ENCODE measurements at places on chromosomes 2 and 18.

DNA sequence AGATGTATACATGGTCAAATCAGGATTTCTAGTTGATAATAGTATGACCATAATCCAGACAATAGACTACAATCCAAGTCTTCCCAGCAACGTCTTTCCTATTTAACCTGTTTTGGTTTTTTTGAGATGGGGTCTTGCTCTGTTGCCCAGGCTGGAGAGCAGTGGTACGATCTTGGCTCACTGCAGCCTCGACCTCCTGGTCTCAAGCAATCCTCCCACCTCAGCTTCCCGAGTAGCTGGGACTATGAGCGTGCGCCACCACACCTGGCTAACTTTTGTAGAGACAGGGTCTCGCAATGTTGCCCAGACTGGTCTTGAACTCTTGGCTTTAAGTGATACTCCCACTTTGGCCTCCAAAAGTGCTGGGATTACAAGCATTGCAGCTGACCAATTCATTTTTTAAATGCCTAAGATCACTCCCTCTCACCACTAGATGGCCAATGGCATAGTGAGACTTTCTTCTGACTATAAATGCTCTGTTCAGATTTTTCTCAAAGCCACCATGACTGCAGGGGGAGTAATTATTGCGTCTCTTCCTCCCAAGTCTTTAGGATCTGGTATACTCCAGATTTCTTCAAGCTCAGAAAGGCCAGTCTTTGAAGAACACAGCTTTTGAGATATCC lies 47.6 kb downstream of the HNRNPLL start:
- DNase-seq = no peak

- DNase-seq = no peak
Observed at GRCh38 chr2:46657042-46657504, 177.7 kb downstream of the TMEM247 start.

- no peak for DNase-seq
Observed at GRCh38 chr18:23710068-23710527, 20.8 kb downstream of the LAMA3 start.

DNA sequence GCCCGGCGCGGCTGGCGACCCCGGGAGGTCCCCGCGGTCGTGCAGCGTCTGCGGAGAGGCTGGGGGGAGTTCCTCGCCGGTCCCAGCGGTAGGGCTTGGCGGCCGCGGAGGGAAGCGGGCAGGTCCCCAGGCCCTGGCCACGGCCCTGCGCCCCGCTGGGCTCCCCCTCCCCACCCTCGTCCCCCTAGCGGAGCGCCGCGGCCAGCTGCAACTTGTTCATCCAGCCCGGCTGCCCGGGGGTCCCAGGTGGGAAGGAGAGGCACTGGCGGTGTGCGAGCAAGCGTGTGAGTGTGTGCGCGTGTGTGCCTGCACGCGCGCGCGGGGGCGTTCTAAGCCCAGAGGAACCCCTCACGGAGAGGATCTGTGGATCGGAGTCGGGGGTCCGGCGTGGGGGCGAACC lies 1.3 kb downstream of the PTPRM start:
- no peak for DNase-seq

- DNase-seq = no peak
Observed at GRCh38 chr18:8625461-8626092, 16.3 kb downstream of the RAB12 start.

GRCh38 chr2:55092439-55092838 lies 42.2 kb upstream of the RTN4 start:
- DNase-seq = no peak

DNA sequence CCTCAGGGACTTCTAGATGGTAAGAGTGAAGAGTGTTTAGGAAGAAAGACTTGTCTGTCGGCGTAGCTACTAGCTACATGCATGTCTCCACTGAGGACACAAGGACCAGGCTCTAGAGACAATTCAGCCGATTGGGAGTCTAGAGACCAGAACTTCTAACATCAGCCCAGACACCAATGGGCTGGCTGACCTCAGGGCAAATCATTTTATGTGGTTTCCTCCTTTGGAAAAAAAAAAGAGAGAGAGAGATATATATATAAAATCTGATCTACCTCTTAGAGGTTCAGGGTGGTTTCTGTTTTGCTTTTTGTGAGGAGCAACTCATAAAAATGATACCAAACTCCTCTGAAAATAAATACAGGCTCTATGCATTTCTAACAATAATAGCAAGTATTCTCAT lies 212.8 kb downstream of the BCL2 start:
- DNase-seq = no peak

DNA sequence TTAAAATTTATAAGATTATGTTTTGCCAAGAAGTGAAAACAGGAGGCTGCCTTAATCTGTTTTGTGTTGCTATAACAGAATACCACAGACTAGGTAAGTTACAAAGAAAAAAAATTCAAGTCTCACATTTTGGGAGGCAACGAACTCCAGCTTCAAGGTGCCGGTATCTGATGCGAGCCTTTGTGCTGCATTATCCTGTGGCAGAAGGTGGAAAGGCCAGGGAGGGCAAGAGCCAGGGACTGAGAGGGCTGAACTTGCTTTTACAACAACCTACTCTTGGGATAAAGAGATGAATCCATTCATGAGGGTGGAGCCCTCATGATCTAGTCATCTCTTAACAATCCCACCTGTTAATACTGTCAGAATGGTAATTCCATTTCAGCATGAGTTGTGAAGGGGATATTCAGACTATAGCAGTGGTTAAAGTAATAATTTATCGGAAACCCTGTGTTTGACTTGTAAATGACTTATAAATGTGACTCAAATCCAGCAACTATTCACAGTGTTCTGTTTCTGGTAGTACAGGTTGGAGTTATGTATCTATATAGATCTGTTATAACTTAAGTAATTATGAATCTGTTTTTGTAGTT lies 3.7 kb downstream of the MTX2 start:
- no peak for DNase-seq

DNA sequence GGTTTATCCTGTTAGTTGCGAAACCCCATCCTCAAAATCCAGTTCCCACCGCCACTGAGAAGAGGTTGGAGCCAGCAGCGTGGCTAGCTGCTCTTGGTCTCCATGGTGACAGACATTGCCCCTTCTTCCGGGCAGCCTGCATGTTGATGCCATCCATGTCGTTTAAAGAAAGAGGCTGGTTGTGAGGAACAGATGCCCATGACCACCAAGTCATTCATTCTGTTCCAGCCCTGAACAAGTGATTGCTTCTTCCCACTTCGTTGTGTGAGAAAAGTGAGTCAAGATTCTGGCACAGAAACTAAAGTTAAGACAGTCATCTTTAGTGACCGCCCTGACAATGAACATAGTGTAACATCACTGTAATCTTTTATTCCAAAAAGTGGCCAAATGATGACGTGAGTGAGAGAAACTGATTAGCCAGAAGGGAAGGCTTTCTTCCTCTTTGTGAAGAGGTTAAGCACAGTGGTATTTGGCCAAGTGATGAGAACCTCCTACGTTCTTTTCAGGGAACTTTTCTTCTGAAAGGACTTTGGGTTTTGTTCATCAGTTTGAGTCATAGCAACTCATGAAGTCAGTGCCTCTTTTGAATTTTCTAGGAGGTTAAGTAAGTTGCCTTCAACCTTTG lies 272.5 kb downstream of the GALR1 start:
- no peak for DNase-seq

- no peak for DNase-seq
Observed at GRCh38 chr18:63395503-63395902, 26.8 kb downstream of the VPS4B start.

DNA sequence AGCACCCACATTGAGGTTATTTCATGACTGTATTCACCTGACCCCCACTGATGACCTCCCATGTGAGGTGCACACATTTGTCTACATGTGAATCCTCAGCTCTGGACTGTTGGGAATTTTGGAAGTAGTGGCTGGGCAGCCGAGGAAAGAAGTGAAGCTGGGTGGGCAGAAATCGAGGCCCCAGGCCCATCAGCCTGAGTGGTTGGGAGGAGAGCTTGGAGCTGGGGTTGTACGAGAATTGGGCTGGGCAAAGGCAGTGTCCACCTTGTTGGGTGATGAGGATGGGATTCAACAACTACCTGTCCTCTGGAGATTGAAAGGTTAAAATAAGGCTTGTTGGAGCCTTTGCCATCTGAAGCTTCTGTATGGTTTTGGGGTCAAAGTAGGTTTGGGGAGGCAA lies 35.8 kb downstream of the AGAP1 start:
- no peak for DNase-seq

DNA sequence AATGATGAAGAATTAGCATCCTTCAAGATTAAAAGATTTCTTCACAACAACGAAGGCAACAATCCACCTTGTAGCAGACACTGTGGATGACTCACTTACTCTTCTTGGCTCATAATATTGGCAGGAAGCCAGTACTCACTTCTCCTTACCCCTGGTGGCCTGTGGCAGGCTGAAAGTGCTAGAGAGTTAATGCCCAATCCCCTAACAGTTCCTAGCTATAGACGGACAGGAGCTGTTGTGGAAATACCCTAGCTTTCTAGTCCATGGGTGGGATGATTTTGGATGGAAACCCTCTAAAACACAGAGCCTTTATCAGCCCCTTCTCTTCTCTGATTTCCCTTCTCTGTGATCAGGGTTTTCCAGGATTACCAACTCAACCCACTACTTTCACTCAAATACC lies 128.6 kb upstream of the NYAP2 start:
- DNase-seq = no peak

DNA sequence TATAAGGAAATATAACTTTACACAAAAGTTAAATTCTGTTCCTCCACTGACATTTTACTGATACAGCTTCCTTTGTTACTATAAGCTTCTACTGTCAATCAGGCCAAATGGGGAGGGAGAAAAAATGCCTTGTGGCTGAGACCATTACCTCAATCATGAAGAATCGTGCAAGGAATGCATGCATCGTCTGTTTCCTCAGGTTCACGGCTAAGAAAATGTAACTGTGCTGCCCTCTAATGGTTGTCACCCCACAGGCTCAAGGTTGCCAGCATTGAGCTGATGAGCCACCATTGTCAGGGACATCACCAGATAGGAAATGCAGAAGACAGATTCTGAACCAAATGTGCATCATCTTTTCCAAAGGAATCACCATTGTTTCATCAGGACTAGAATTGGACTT lies 426.9 kb downstream of the CDH2 start:
- no peak for DNase-seq

- no peak for DNase-seq
Observed at GRCh38 chr2:12721566-12722446, 5.1 kb downstream of the TRIB2 start.

GRCh38 chr2:134489732-134490384 lies 228.9 kb downstream of the TMEM163 start:
- no peak for DNase-seq

DNA sequence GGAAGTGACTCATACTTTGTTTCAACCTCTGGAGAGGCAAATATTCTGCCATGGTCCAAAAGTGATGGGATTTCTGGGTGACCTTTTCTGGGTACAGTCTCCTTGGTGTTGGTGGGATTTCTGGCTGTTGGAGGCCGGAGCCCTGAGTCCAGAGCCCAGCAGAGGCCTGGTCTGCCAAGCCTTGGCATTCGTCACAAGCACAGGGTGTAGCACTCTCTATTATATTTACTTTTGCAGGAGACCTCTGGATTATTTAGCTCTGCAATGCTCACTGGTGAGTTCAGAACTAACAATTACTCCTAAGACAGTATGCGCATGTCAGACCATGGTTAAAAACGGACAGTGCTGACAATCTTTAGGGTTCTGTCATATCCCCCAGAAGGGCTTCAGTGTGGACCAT lies 201.6 kb upstream of the TWIST2 start:
- no peak for DNase-seq

DNA sequence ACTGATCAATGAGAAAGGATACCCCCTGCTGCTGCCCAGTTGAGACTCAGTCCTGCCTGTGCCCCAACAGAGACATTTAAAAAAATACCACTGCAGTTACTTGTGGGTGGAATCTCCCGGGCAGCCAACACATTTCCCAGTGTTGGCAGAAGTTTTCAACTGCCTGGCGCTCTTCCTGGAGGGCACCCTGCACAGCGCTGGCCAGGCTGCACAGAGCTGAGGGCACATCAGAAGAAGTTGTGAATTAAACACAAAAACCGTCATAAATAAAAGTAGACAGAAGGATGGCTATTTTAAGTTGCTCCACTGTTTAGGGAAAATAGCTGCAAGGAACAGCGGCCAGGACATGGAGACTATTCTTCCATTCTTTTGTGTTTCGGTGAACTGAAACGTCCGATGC lies 110.2 kb upstream of the THOC1 start:
- DNase-seq = no peak

- no peak for DNase-seq
Observed at GRCh38 chr2:29113027-29113686, 2.1 kb upstream of the CLIP4 start.

DNA sequence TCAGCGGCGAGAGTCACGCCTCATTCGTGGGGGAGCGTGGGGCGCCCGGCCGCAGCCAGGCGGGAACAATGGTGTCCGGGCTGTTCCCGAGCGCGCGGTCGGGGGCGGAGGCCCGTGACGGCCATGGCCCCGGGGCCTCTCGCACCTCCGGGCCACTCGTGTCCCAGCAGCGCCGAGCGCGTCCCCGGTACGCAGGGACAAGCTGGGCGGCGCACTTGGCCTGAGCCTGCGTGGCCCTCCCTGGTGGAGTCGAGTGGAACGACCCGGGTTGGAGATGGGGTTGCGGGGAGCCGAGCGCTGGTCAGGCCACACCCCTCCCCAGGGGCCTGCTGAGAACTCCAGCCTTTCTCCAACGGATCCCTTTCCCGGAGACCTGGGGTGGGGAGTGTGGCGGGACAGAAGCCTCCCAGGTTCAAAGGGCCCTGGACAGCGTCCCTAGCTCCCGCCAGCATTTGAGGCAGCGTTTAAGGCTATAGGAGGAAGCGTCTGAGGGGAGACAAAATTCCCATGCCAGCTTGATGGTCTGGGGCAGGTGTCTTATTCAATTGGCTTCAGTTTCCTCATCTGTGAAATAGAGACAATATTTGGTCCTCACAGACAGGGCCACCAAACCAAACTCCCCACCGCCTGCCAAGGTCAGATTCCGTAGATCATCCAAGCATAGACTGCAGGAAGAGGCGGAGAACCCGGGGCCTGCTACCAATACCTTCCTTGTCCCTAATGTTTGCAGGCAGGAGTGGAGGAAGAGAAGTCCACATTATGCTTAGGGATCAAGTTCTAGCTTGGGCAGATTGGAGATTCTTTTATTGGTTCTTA lies 553 bp downstream of the CNDP2 start:
- DNase-seq = peak; percentile 30

DNA sequence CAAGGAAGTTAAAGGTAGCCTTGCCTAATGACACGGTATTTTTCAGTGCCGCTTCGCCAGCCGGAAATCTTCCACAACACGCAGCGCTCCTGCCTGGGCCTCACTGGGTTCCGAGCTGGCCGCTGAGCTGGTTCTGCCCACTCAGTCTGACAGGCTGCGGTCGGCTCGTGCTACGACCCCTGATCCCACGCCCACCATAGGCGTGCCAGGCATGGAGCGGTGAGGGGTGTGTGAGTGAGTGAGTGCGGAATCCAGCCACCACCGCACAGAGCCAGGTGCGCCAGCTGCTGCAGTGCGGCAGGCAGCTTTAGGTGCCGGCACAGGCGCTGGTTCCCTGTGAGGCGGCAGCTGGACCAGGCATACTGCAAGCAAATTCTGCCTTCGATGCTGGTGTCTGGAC lies 407.9 kb downstream of the DCC start:
- no peak for DNase-seq

GRCh38 chr2:191738667-191739066 lies 60.7 kb downstream of the NABP1 start:
- DNase-seq = no peak

- no peak for DNase-seq
Observed at GRCh38 chr2:200966770-200967169, 3.3 kb upstream of the ORC2 start.

GRCh38 chr2:189161894-189162293 lies 17.7 kb downstream of the COL5A2 start:
- DNase-seq = no peak
